ENCODE measurements at places on chromosomes 11 and 22.

DNA sequence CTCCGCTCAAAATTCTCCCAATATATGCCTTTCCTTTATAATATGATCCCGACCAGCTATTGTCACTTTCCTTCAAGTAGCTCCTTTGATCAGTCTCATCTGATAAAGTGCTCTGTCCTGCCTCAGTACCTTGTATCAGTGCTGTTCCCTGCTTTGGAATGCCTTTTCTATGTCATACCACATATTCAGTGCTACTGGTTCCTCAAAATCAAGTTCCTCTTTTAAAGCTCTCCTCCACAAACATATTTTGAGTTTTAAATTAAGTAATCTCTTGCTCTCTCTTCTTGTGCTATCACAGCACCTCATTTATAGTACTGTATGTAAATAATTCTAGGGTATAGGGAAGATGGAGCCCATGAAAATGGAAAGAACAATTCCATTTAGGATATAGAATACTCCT, 137.1 kb upstream of the CTSC start:
- no peak for DNase-seq

GRCh38 chr11:113613619-113614018, 92.5 kb downstream of the TMPRSS5 start:
- DNase-seq: no peak

- DNase-seq: no peak
Observed at GRCh38 chr22:49481659-49482399, 345.8 kb downstream of the BRD1 start.

- peak; percentile 12 for DNase-seq
Observed at GRCh38 chr11:101807531-101807930, 107.3 kb upstream of the CEP126 start.

- no peak for DNase-seq
Observed at GRCh38 chr11:69466039-69466438, 15.4 kb upstream of the LINC01488 start.

DNA sequence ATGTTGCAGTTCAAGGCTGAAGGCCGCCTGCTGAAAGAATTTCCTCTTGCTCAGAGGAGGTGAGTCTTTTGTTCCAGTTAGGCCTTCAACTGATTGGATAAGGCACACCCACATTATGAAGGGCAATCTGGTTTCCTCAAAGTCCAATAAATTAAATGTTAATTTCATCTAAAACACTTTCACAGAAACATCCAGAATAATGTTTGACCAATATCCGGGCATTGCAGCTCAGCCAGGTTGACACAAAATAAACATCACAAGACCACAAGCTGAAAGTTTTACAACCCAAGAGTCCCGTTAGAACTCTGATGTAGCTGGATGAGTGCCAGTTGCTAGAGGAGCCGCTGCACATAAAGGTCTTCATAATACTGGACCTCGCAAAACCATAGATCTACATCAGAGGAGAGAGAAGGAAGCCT, 64.9 kb upstream of the EED start:
- no peak for DNase-seq

DNA sequence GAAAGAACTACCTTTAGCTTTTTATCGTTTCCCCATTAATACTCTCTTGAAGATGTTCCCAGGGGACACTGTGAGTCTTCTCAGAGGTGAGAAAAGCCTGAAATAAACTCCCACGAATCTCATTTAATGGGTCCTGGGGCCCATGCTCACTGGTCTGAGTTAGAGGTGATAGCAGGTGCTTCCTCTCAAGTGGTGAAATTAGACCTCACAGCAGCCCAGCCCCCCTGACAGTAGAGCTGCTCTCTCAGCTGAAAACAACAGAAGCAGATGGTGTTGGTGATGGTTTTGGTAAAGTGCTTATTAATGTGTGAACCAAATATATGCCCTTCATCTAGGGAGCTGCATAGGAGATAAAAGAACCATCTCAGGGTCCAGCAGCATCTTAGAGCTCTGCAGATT, 76.8 kb upstream of the VPREB1 start:
- no peak for DNase-seq

DNA sequence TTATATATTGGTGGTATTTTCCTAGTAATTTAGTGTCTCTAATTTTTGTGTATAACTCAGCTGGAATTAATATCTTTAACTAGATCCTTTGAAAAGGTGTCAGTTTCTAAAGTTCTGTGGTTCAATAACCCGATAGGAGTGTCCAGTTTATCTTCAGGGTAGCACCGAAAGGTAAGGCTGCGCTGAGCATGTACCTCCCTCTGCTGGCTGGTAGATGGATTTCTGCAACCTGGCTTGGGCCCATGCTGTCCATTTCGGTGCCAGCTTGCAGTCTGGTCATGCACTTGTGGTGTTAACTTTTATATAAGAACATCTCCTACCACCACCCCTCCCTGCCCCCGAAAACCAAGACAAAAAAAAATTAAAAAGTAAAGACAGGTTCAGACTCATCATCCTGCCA, 24.7 kb downstream of the EXT2 start:
- DNase-seq: no peak

GRCh38 chr11:78023426-78023825, 350 bp upstream of the KCTD14 start:
- DNase-seq: no peak

- no peak for DNase-seq
Observed at GRCh38 chr22:30813936-30814335, 119.3 kb downstream of the OSBP2 start.

- no peak for DNase-seq
Observed at GRCh38 chr11:134643115-134644012, 231.3 kb upstream of the B3GAT1 start.

DNA sequence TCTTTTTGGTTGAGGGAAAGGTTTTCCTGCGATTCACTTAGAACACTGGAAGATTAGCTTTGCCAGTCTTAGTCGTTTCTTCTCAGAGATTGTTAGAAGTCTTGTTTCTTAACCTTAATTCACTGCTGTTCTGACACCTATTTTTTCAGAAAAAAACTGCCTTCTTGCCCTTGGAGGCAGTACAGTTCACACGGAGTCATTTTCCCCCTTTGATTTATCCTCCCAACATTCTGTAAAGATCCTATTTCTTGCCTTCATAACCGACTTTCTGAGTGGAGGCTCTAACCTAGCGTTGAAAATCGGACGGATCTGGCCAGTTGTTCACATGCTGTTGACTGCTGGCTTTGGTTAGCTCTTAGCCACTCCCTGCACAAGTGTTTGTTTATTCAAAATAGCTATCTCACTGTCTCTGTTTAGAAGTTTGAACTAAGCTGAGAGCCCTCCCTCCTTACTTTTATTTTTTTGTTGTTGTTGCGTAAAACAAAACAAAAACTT, 737 bp downstream of the BCL2L13 start:
- DNase-seq: peak; percentile 63

GRCh38 chr22:50563413-50564160, 868 bp upstream of the SYCE3 start:
- DNase-seq: no peak

DNA sequence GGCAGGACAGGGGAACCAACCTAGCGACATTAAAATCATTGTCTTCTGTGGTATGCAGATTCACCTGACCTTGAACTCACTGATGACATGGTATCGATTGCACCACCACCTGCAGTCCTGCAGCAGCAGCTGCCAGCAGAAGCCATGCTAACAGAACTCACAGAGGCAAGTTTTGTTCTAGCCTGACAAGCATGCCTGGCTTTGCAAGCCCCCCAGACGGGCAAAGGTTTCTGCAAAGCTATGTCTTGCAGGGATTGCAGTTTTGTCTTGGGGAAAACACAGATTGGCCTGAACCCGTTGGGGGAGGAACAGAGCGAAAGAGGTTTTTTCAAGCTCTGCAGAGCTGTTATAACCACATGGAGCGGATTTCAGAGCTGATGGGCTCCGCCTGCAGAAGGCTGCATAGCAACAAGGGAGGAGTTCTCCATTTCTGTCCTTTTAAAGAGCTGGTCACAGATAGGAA, 221.0 kb downstream of the HIPK3 start:
- peak; percentile 14 for DNase-seq
